Epithelial cell of esophagus (primary cell): ENCODE measurements at places on chromosomes 13 and 19.
A peak's percentile ranks its signal among the peaks of the same experiment; 100 is the strongest.

- no peak for DNase-seq
Measured at GRCh38 chr13:49975826-49976225, 21.0 kb upstream of the TRIM13 start.

GRCh38 chr13:41284512-41285288, 21.3 kb upstream of the MTRF1 start:
- peak; percentile 97 for DNase-seq

DNA sequence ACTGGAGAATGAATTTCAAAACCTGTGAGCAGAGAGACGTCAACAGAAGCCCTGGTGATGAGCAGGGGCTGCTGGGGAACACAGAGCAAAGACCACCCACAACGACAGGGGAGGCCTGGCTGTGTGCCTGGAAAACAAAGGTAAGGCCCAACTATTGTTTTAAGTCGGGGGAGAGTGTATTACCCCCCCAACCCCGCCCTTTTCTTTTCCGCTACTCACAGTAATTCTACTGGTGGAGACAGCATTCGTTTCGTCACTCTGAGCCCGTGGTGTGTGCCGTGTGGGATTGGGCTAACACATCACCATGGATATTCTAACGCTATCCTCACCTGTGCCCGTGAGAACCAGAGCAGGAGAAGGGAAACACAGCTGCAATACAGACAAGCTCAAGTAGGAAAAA, 18.6 kb upstream of the ADPRHL1 start:
- DNase-seq, result no peak

DNA sequence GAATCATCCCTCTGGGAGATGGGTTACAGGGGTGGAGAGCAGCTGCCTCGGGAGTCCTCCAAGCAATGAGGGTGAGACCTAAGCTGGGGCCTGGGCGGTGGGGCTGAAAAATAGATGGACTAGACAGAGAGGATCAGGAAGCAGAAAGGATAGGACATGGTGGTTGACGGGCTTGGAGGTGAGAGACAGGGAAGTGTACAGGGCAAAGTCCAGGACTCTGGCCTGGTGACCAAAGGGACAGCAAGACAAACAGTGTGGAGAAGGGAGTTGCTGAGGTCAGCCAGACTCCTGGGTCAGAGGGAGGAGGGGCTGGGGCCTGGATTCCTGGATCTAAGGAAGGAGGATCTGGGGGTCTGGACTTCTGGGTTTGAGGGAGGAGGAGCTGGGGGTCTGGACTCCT, 5.5 kb downstream of the PHLDB3 start:
- no peak for DNase-seq

- no peak for DNase-seq
Measured at GRCh38 chr19:51565583-51565982, 5.5 kb upstream of the ZNF175 start.

DNA sequence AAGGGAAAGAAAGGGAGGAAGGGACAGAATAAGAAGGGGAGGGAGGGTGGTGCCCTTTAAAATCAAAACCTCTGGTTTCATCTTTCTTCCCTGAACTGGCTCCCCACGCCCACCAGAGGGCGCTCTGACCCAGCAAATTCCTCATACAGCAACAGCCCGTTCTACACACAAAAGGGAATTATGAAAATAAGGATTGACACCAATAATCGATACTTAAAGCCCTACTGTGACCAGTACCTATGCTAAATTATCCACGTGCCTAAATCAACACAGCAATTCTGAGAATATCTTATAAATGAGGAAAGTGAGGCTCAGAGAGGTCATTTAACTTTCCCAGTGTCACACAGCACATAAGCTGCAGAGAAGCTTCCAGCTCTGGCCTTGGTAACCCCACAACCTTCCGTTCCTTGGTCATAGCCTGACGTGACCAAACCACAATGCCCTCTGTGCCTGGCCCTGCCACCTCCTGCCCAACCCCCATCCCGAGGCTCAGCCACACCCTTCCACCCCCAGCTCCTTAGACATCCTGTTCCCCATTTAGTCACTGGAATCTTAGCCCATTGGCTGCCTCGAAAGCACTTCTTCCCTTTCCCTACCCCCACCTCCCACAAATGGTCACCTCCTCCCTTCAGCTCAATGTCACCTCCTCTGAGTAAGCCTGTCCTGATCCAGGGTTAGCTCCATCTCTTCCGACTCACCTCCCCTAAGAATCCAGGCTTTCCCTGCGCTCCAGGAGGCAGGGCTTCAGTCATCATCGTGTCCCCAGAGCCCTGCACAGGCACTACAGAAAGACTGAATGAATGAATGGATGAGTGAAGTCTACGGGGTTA, 34.2 kb upstream of the PNMA8B start:
- peak; percentile 70 for DNase-seq

DNA sequence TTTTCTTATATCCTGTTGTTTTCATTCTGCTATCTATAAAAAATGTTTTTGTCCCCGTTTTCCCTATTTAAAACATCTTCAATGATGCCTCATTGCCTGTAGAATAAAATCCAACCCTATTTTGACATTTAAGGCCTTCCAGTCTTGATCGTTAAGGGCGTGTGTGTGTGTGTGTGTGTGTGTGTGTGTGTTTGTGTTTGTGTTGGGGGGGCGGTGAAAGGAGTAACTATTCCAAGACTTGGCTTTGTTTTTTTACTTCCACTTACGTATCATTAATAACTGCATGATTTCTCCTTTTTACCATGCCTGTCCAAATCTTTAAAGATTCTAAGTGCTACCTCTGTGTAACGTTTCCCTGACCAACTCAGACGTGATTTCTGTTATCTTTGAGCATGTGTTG, 784 bp downstream of the PIBF1 start:
- DNase-seq, result peak; percentile 28

DNA sequence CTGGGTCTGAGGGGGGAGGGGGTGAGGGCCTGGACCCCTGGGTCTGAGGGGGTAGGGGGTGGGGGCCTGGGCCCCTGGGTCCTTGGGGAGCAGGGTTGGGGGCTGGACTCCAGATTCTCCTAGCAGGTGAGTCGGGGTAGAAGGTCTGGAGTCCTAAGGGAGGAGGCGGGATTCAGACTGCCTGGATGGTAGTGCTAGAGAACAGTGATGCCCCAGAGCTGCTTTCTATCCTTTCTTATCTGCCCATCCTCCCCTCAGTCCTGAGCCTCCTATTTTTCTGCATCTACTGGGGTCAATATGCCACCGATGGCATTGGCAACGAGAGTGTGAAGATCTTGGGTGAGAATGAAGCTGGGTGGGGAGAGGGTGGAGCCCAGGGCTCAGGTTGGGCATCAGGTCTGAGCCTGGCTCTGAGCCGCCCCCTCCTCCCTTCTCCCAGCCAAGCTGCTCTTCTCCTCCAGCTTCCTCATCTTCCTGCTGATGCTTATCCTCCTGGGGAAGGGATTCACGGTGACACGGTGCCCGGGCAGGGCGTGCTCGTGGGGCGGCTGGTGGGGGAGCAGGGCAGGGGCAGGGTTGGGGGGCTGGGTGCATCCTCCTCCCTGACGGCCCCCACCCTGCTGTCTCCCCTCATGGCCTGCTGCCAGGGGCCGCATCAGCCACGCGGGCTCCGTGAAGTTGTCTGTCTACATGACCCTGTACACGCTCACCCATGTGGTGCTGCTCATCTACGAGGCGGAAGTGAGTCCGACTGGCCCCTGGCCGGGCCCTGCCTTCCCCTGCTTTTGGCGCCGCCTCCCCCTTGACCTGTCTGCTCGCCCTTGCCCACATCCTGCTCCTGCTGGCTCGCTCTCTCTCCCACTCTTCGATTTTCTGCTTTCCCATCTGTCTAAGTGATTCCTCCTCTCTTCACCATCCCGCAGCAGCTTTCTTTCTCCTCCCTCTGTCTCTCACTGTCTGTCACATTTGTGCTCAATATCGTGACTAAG, 3.4 kb downstream of the TMEM145 start:
- no peak for DNase-seq

DNA sequence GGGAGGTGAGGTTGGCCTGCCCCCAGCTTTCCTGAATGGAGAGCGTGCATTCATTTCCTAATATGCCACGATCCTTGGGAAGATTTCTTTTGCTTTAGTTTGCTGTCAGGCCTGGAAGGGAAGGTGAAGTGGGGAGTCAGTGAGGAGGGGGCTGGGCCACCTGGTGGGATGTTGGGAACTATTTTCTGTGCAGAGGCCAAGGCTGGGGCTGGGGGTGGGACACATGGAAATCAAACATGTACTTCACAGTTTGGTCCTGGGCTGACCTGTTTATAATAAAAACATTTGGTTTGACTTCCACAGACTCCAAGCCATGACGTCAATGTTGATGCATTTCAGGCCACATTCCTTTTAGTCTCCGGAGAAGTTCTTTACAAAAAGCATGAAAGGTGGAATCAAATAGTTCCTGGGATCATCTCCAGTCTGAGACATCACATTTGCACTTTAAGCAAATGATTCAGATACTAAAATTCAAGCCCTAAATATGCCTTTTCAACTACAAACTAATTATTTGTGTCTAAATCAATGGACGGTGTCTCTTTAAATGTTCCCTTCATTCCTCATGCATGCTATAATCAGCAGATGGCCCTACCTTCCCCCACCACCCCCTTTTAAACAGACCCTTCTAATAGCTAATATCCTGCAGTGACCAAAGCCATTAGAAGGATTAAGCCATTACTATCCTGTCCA, 41.5 kb upstream of the MEDAG start:
- peak; percentile 53 for DNase-seq

DNA sequence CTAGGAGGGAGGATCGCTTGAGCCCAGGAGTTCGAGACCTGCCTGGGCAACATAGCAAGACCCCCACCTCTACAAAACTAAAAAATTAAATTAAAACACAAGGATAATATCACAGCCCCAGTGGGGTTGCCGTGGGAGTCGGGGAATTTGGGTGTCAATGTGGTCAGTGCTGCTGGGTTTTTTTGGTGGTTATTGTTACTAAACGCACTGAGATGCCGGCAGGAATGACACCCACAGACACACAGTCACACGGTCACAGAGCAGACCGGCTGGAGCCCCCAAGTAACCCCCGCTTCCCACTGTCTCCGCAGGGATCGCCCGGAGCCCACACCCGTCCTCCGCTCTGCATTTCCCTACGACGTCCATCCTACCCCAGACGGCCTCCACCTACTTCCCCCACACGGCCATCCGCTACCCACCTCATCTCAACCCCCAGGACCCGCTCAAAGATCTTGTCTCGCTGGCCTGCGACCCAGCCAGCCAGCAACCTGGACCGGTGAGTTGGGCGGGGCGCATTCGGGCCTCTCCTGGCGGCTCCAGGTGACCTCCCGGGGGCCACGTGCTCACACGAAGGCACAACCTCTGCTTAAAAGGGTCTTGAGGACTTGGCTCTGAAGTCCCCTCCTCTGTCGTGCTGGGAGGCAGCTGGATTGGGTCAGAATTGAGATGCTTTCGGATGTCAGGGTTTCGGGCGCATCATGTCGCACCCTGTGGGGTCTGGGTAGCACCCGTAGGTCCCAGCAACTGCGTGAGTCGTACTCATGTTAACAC, 28.0 kb downstream of the SMIM24 start:
- no peak for DNase-seq

- DNase-seq, result peak; percentile 49
Measured at GRCh38 chr13:54934121-54934520, 1905.5 kb downstream of the OLFM4 start.

- DNase-seq, result peak; percentile 68
Measured at GRCh38 chr19:53511933-53512374, 26.0 kb upstream of the ZNF331 start.

DNA sequence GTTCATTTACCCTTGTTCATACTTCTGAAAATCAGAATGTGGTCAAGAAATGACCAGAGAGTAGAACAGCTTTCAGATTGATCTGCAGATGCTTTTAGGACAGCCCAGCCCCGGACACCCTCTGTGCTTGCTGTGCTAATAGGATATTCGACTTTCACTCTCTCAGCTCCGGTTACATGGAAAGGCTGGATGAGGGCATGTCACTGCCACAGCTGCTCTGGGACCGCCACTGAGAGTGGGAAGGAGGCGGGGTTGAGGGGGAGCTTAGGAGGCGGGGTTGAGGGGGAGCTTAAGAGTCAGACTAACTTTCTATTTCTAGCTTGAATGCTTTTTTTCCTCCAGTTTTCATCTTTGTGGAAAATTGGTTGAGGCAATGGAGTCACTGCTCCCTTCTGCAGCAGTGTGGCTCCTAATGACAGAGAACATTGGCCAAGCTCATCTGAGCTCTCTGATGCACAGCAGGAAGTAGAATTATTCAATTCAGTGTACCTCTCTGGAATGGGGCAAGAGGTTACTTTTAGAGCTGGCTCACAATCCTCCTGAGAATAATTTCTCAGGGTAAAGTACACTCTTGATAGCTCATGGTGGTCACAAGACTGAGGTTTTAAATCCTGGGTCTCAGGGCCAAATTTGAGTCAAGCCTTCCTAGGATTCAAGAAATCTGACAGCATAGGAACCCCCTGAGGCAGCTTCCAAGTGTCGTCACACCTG, 74.6 kb upstream of the NPAS1 start:
- no peak for DNase-seq

DNA sequence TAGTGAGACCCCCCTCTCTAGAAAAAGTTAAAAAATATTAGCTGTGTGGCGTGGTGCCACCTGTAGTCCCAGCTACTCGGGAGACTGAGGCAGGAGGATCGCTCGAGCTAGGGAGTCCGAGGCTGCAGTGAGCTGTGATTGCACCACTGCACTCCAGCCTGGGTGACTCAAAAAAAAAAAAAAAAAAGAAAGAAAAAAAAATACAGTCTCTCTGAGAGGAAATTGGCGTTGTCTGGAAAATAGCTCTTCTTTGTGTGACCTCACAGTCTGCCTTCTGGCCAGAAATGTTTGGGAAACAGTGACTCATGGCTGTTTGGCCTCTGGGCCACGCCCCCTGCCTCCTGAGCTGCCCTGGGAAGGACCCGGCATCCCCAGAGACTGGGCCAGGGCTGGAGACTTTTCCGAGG, 10.7 kb downstream of the MARCHF2 start:
- DNase-seq, result peak; percentile 85

- DNase-seq, result no peak
Measured at GRCh38 chr13:52810526-52810925, 37.9 kb downstream of the PCDH8 start.

DNA sequence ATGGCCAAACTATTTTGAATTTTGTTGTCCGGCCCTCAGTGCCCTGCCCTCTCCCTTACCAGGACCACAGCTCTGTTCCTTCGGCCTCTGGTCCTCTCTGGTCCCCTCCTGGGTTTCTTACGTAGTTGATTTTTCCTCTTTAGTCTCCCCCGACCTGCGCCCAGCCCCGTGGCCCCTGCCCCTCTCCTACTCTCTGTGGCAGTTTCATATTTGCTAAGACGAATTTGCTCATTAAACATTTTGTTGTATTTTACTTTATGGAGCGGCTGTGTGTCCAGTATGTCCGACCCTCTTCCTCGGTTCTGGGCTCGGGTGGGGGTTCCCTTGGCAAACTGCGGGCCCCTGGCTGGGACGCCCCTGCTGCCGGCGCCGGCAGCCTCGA, 576 bp upstream of the EPN1 start:
- DNase-seq, result no peak

- DNase-seq, result peak; percentile 92
Measured at GRCh38 chr19:4831304-4831978, at the start of gene TICAM1. TSS of gene TICAM1 (minus strand) at chr19:4831712. CDS start at chr19:4818377, 13,335 bp downstream.
